CD4-positive, CD25-positive, alpha-beta regulatory T cell (primary cell): ENCODE measurements at places on chromosomes 7 and 10. TPM values are rescaled to one million over a fixed set of nuclear protein-coding genes. Genes with fewer than 3 reads are reported as not detected.

Gene MBLAC1
- 4.0 TPM for total RNA-seq

Gene ABCC2
- total RNA-seq: 3.6 TPM

DNA sequence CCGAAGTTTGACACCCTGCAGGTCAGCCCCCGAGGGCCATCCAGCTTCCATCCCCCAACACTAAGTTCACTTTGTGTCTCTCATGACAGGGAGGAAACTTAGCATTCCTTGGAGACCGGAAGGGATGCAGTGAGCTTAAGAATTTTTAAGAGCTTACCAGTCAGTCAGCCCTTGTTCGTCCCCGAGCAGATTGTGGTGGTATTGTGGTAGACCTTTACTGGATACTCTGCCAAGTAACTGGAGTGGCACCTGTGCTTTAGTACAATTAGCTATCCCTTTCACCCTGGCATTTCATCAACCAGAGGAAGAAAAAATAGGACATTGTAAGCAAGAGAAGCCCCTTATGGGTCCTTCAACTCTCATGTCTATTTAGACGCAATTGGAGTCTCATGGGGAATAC lies 74.8 kb downstream of the NSUN6 start:
- DNase-seq: no peak

GRCh38 chr7:47236480-47237129 lies 345.3 kb downstream of the TNS3 start:
- no peak for DNase-seq

Gene NACAD
- total RNA-seq: 0.07 TPM

DNA sequence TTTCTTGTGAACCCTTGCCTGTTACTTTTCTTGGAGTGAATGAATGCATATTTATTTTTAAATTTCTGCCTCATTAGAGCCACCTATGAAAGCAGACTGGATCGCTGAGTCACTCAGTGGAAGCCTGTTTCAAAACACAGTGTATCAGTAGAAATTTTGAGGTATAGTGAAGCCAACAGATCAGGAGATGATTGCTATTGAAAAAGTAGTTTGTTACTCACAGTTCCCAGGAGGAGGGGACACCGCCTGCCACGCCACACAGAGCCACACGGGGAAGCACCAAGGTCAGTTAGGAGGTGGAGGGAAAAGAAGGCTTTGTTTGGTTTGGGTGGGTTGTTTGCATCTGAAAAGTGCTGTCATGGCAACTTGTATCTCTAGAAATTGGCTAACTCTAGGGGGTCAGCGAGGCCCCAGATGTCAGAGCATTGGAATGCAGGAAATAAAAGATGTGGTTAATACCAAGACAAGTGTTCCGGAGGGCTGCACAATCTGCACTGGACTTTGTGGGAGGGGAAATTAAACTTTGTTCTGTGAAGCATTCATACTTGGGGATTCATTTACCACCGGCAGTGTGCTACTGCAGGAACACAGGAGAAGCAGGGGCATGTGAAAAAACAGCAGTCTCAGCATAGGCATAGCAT lies 106.4 kb upstream of the SDK1 start:
- no peak for DNase-seq

GRCh38 chr10:91012502-91012901 lies 91.6 kb upstream of the ANKRD1 start:
- DNase-seq: no peak

Gene ASZ1
- total RNA-seq: not detected

GRCh38 chr7:128202287-128202957 lies 38.7 kb upstream of the LEP start:
- DNase-seq: no peak

DNA sequence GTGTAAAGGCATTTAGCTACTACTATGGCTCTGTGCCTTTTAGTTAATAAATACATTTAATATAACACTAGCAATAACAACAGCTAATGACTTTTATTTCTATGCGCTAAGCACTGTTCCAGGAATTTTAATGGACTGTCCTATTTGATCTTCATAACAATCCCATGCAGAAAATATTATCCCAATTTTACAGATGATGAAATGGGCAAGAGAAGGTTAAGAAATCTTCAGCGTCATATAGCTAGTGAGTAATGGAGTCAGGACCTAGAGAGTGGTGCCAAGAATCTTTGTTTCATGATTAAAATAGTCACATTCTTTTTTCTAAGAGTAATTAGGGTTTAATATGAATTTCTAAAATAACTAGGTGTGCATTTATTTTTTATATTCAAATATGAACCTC lies 32.4 kb downstream of the ACTA2 start:
- DNase-seq: no peak

GRCh38 chr10:34102237-34102673 lies 712.8 kb downstream of the PARD3 start:
- no peak for DNase-seq
